ENCODE measurements at places on chromosomes 16 and 17. TPM values are rescaled to one million over a fixed set of nuclear protein-coding genes. Genes with fewer than 3 reads are reported as not detected.

The AMDHD2 gene
- polyA plus RNA-seq = 39.4 TPM

- no peak for DNase-seq
Observed at GRCh38 chr16:6160871-6161270, 1063.3 kb upstream of the EEF2KMT start.

- no peak for DNase-seq
Observed at GRCh38 chr16:12959072-12959471, 57.7 kb downstream of the SHISA9 start.

- no peak for DNase-seq
Observed at GRCh38 chr16:66155933-66156332, 210.6 kb upstream of the CDH5 start.

DNA sequence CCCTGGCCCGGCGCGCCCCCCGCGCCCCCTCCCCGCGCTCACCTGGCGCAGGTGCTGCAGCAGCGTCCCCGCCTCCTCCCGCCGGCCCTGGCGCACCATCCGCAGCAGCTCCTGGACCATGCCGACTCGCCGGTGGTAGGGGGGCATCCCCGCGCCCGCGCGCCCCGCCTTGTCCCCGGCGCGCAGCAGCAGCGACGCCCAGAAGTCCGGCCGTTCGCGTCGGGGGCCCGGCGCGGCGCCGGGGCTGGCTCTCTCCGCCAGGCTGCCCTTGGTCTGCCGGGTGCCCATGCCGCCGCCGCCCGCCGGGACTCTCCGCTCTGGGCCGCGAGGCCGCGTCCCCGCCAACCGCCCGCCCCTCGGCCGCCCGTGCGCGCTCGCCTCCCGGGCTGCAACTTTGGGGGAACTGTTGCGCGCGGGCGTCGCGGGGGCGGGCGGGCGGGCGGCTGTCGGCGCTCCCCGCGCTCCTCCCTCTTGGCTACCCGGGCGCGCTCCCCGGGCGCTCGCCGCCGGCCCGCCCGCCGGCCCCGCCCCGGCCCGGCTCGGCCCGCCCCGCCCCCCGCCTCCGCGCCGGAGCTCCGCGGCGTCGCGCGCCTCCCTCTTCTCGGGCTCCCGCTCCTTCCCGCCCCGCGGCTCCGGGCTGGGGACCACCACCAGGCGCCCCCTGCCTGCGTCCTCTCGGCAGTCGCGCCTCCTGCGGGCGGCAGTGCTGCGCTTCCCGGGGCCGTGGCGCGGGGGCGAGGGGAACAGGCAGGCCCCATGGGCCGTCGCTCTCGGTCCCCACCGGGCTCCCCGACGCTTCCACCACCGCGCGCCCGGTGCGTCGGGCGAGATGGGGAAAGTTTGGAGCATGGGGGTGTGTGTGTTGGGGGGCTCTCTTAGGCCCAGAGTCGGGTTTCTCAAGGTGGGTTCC lies at the start of gene LRRC75A:
Gene LRRC75A (minus strand): TSS at position 491 of the 910 bp plus-strand sequence. CDS start 203 bp downstream, at position 288.
- no peak for DNase-seq

GRCh38 chr16:66188917-66189725 lies 177.4 kb upstream of the CDH5 start:
- DNase-seq = no peak

DNA sequence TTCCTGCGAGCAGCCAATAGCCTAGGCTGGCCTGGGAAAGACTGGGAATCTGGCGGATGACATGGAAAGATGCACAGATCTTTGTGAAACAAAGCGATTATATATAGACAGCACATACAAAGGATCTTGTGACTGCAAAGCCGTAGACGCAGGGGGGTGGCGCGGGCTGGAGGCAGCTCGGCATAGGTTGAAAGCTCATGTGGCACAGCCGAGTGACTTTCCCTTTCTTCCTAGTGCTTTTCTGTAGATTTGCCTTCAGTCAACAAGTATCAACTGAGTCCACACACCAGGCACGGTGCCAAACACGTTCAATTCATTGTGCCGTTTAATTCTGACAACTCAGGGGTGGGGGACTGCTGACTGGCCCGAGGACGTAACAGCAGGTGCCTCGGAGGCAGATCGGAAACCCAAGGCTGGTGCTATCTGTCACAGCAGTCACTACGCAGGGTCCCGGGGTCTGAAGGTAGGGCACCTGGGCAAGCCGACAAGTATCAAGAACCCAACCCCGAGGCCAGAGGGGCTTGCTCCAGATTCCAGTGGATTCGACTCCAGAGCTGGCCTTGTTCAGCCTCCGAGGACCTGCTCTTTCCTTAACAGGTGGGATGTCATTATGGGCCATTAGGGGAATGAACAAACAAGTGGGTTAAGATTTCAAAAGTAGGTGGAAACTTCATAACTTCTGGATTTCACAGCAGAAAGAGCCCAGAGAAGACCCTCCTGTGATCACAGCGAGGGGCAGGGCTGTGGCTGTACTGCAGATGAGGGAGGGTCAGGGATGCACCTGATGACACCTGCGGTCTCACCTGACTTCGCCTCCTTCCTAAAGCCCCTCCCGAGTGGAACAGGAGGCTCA lies 5.9 kb downstream of the PAM16 start:
- DNase-seq = peak; percentile 65

- no peak for DNase-seq
Observed at GRCh38 chr17:8038954-8039610, at the start of gene ALOX15B. Gene ALOX15B, plus strand, starts transcription at chr17:8039059. Its CDS starts 97 bp downstream, at chr17:8039156.

The UTS2R gene
- not detected for polyA plus RNA-seq

The CDRT15L2 gene
- polyA plus RNA-seq = not detected

The CCDC92B gene
- under 0.01 TPM for polyA plus RNA-seq

Measured in sigmoid colon (tissue), 7 donors.